ENCODE measurements at places on chromosomes 2 and 18. TPM values are rescaled to one million over a fixed set of nuclear protein-coding genes. Genes with fewer than 3 reads are reported as not detected.

- H3K27me3 ChIP-seq, result no peaks in the 10 kb centered on the region
- no peaks in the 10 kb centered on the region for H3K36me3 ChIP-seq
- H3K27ac ChIP-seq, result no peak overlapping the region
- H3K4me1 ChIP-seq, result no peaks in the 10 kb centered on the region
- no peak overlapping the region for H3K4me3 ChIP-seq
Measured at GRCh38 chr2:70753902-70754301, 14.1 kb downstream of the ADD2 start.

- H3K4me3 ChIP-seq, result no peak overlapping the region
- H3K36me3 ChIP-seq, result peaks cover 44% of the 10 kb centered on the region
- no peak overlapping the region for H3K27ac ChIP-seq
- no peaks in the 10 kb centered on the region for H3K4me1 ChIP-seq
- DNase-seq, result no peak
Measured at GRCh38 chr18:26021061-26021754, 69.2 kb downstream of the SS18 start.

DNA sequence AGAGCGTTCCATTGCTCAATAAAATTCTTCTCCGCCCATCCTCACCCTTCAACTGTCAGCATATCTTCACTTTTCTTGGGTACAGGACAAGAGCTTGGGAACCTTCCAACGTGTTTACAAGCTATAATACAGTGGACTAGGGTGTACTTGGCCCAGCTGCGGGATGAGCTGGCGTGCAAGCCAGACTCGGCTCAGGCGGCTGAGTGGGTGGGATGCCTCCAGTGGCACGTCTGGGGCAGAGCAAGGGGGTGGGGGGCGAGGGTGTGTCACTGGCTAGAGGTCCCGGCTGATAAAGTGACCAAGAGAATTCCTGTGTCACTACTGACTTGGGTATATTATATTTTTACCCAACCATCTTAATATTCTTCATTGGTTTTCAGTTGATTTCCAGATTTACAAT is 179.7 kb downstream of the EVA1A start:
- no peak overlapping the region for H3K4me3 ChIP-seq
- H3K36me3 ChIP-seq, result no peaks in the 10 kb centered on the region
- H3K4me1 ChIP-seq, result no peaks in the 10 kb centered on the region
- DNase-seq, result no peak

GREB1L gene
- total RNA-seq, result 2.0 TPM

POLR1B gene
- 11.5 TPM for total RNA-seq

GRCh38 chr18:22189449-22190166 is 20.2 kb downstream of the GATA6 start:
- peaks cover 54% of the 10 kb centered on the region for H3K4me1 ChIP-seq
- peak overlapping the region; percentile 67 for H3K27ac ChIP-seq
- no peaks in the 10 kb centered on the region for H3K36me3 ChIP-seq
- H3K4me3 ChIP-seq, result no peak overlapping the region

GRCh38 chr2:134780972-134781371 is 57.4 kb upstream of the ACMSD start:
- H3K36me3 ChIP-seq, result no peaks in the 10 kb centered on the region
- H3K4me3 ChIP-seq, result no peak overlapping the region
- no peaks in the 10 kb centered on the region for H3K27me3 ChIP-seq
- no peak for DNase-seq
- H3K4me1 ChIP-seq, result no peaks in the 10 kb centered on the region

- H3K4me1 ChIP-seq, result no peaks in the 10 kb centered on the region
- no peaks in the 10 kb centered on the region for H3K27me3 ChIP-seq
- no peaks in the 10 kb centered on the region for H3K36me3 ChIP-seq
- H3K4me3 ChIP-seq, result no peak overlapping the region
Measured at GRCh38 chr18:80075940-80076339, 33.1 kb upstream of the ADNP2 start.

DNA sequence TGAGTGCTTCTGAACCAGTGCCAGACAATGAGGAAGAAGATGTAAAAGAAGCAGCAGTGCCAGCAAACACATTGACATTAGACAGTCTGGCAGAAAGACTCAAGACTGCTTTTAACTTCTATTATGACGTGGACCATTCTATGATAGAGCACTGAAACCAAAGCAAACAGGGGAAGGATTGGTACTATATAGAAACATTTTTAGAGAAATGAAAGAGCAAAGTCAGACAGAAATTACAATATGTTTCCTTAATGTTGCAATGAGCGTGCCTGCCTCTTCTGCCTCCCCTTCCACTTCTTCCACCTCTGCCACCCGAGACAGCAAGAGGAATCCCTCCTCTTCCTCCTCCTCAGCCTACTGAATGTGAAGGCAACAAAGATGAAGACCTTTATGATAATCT is 39.7 kb downstream of the DHX57 start:
- H3K4me3 ChIP-seq, result no peak overlapping the region
- H3K36me3 ChIP-seq, result no peaks in the 10 kb centered on the region
- H3K4me1 ChIP-seq, result no peaks in the 10 kb centered on the region
- no peaks in the 10 kb centered on the region for H3K27me3 ChIP-seq

ATL2 gene
- 150 TPM for total RNA-seq

ITGB6 gene
- total RNA-seq, result 54.5 TPM

SLC16A14 gene
- total RNA-seq, result 2.2 TPM

PROM2 gene
- total RNA-seq, result 26.2 TPM

ST8SIA3 gene
- not detected for total RNA-seq

- H3K4me3 ChIP-seq, result no peak overlapping the region
- H3K36me3 ChIP-seq, result no peaks in the 10 kb centered on the region
- no peak overlapping the region for H3K27ac ChIP-seq
Measured at GRCh38 chr2:205811387-205811786, 129.1 kb downstream of the NRP2 start.

- H3K27me3 ChIP-seq, result no peaks in the 10 kb centered on the region
- H3K4me1 ChIP-seq, result peaks cover 20% of the 10 kb centered on the region
- DNase-seq, result no peak
- H3K4me3 ChIP-seq, result no peak overlapping the region
Measured at GRCh38 chr2:174776223-174776622, 12.0 kb upstream of the CHRNA1 start.

- no peaks in the 10 kb centered on the region for H3K27me3 ChIP-seq
- DNase-seq, result no peak
Measured at GRCh38 chr2:134795765-134796164, 42.7 kb upstream of the ACMSD start.

TBC1D8 gene
- 89.0 TPM for total RNA-seq

HJURP gene
- total RNA-seq, result not detected

GRCh38 chr18:30094556-30094955 is 948.0 kb downstream of the DSC3 start:
- no peaks in the 10 kb centered on the region for H3K4me1 ChIP-seq
- DNase-seq, result no peak
- no peaks in the 10 kb centered on the region for H3K27me3 ChIP-seq
- H3K36me3 ChIP-seq, result no peaks in the 10 kb centered on the region
- H3K27ac ChIP-seq, result no peak overlapping the region

ANKRD62 gene
- total RNA-seq, result 6.3 TPM

DNA sequence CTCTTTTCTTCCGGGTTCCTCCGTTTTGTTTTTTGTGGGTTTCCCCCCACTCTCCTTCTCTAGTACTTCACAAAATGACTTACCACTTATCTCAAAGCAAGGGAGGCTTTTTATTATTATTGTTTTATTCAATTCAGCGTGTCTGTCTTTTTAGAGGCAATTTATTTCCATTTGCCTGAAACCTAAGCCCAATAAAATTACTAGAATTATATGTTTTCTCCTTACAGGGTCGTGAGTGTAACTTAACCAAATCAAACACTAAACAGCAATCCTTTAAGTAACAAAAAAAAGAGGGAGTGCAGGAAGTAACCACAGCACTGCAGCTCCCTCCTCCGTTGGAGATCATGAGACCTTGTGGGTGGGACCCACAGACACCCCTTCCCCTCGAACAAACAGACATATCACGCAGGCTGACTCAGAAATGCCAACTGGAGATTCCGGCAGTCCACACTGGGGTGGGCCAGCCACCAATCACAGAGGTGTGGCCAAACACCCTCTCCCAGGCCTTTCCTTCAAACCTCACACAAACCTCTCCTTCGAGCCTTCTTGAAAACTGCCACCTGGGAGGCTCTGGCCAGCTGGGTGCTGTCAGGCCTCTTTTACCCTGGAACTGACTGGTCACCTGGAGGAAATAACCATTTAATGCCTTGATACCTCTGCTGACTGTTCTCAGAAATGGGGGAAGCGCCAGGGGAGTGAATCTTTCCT is 207.1 kb upstream of the SMAD2 start:
- peaks cover 6% of the 10 kb centered on the region for H3K27me3 ChIP-seq
- peak overlapping the region; percentile 71 for H3K4me3 ChIP-seq
- H3K4me1 ChIP-seq, result peaks cover 68% of the 10 kb centered on the region

DNA sequence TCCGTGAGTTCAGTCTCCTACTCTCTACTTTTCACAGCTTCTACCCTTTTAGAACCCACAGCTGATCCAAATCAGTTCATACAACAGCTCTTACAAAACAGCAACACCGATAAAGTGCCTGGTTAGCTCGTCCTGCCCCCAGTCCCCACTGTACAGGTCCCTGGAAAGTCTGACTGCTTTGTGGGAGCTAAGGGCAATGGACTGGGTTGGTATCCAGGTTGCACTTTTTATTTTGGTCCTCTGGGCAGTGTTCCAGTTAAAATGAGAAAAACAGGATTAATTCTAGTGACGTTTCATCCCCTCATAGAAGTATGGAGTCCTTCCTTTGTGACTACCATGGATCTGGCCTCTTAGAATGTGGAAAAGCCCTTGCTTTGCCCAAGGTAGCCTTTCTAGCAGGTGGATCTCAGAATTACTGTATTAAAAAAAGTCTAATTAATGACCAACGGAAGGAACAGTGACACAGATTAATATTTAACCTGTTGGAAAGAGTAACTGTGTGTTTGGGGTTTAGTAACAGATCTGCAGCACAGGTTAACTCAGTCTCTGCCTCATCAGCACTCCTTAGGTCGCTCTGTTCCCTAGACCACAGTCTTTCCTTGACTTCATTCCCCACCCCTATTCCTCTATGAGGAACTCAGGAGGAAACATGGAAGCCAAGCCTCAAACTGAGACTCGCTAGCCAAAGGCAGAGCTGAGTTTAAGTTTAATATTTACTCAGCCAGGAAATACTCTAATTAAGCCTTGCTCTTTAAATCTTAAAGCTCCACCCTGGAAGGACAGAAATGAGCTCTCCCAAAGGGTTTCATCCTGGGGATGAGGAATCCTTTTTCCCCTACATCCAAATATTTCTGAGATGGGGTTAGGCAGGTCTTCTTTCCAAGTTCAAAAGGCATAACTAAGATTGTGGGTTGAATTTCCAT is 52.8 kb upstream of the ITGA6 start:
- no peak for DNase-seq
- no peak overlapping the region for H3K4me3 ChIP-seq
- H3K36me3 ChIP-seq, result no peaks in the 10 kb centered on the region

HOXD1 gene
- total RNA-seq, result 1.0 TPM

DNA sequence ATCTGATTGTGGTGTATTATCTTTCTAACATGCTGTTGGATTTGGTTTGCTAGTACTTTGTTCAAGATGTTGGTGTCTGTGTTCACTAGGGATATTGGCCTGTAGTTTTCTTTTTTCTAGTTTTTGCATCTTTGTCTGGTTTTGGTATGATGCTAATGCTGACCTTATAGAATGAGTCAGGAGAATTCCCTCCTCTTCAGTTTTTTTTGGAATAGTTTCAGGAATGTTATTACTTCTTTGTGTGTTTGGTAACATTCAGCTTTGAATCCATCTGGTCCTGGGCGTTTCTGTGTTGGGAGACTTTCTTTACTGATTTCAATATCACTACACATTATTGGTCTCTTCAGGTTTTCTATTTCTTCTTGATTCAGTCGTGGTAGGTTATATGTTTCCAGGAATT is 124.2 kb upstream of the EPB41L5 start:
- H3K36me3 ChIP-seq, result no peaks in the 10 kb centered on the region
- no peaks in the 10 kb centered on the region for H3K4me1 ChIP-seq
- no peak for DNase-seq
- H3K27me3 ChIP-seq, result no peaks in the 10 kb centered on the region
- no peak overlapping the region for H3K4me3 ChIP-seq
- H3K27ac ChIP-seq, result no peak overlapping the region

GRCh38 chr18:76691800-76692199 is 130.6 kb upstream of the ZNF236 start:
- no peak for DNase-seq
- no peaks in the 10 kb centered on the region for H3K27me3 ChIP-seq
- no peaks in the 10 kb centered on the region for H3K4me1 ChIP-seq
- H3K4me3 ChIP-seq, result no peak overlapping the region

MSH2 gene
- 12.0 TPM for total RNA-seq

KCNS3 gene
- total RNA-seq, result 99.0 TPM

HOXD9 gene
- 0.40 TPM for total RNA-seq

- no peaks in the 10 kb centered on the region for H3K4me1 ChIP-seq
- no peak overlapping the region for H3K27ac ChIP-seq
- H3K27me3 ChIP-seq, result no peaks in the 10 kb centered on the region
- H3K36me3 ChIP-seq, result no peaks in the 10 kb centered on the region
- no peak for DNase-seq
- H3K4me3 ChIP-seq, result no peak overlapping the region
Measured at GRCh38 chr2:35976611-35977010, 379.0 kb upstream of the CRIM1 start.

GRCh38 chr2:218367415-218368149 is 10.9 kb downstream of the CATIP start:
- H3K4me3 ChIP-seq, result peak overlapping the region; percentile 54
- H3K36me3 ChIP-seq, result no peaks in the 10 kb centered on the region
- DNase-seq, result peak; percentile 95

GRCh38 chr2:221569425-221569845 is 2.7 kb downstream of the EPHA4 start:
- H3K36me3 ChIP-seq, result no peaks in the 10 kb centered on the region
- peaks cover 14% of the 10 kb centered on the region for H3K4me1 ChIP-seq
- H3K27me3 ChIP-seq, result no peaks in the 10 kb centered on the region
- no peak overlapping the region for H3K4me3 ChIP-seq
- no peak overlapping the region for H3K27ac ChIP-seq
- no peak for DNase-seq

CAPN13 gene
- 17.9 TPM for total RNA-seq

PJVK gene
- 1.7 TPM for total RNA-seq

CAB39 gene
- total RNA-seq, result 56.6 TPM

SP110 gene
- total RNA-seq, result 22.2 TPM

GRCh38 chr18:71403501-71403900 is 1114.7 kb downstream of the SOCS6 start:
- H3K27me3 ChIP-seq, result no peaks in the 10 kb centered on the region
- H3K27ac ChIP-seq, result no peak overlapping the region

PTPN4 gene
- 112 TPM for total RNA-seq

SDC1 gene
- total RNA-seq, result 147 TPM

KHK gene
- total RNA-seq, result 2.4 TPM

C2orf15 gene
- total RNA-seq, result 3.0 TPM

- no peaks in the 10 kb centered on the region for H3K36me3 ChIP-seq
- no peak overlapping the region for H3K4me3 ChIP-seq
- H3K4me1 ChIP-seq, result peaks cover 25% of the 10 kb centered on the region
- no peak overlapping the region for H3K27ac ChIP-seq
Measured at GRCh38 chr2:199471443-199472057, 13.8 kb upstream of the SATB2 start.

COL3A1 gene
- 508 TPM for total RNA-seq

ST8SIA5 gene
- 0.67 TPM for total RNA-seq

All from upper lobe of left lung (tissue), 6 donors.